ENCODE measurements at places on chromosomes 13 and 19.

GRCh38 chr13:35914662-35915061, 216.5 kb downstream of the DCLK1 start:
- DNase-seq = no peak

DNA sequence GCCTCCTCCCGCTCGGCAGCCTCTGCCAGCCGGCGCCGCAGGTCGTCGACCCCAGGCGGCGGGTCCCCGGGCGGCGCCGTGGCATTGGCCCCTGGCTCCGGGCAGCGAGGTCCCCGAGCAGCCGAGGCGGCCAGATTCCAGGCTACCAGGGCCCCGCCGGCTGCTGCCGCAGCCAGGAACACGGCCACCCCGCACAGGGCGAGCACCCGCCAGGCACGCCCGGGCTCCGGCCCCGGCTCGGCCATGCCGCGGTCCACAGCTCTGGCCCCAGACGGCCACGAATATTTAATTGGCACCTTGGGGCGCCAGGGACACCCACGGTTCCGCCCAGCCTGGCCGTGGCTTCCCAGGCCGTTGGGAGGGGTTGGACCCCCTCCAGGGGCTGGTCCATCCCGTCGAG, at the start of gene CCDC194:
CCDC194 (minus strand) TSS at position 283 of the 400 bp plus-strand sequence; CDS start at position 245, 38 bp downstream.
- DNase-seq = no peak

- no peak for DNase-seq
These were observed 203.2 kb downstream of the TSHZ3 start for GRCh38 chr19:31146015-31146414.

DNA sequence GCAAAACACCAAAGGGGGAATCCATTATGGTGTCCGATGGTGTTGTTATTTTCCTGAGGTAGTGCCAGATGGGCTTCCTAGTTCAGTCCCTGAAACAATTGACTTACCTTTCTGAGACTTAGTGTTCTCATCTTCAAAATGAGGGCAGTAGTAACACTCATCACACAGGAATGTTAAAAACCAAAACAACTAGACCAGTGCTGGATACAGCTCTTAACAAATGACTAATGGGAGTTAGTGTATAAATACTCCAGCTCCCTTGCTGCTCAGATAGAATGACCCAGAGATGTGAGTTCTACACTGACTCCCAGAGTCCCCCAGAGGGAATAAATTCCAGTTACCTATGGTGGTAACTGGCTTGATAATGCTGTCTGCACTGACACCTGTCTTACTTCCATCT, 49.9 kb downstream of the MBD3L2B start:
- no peak for DNase-seq

GRCh38 chr13:74052402-74052928, 81.7 kb downstream of the KLF12 start:
- DNase-seq = no peak

DNA sequence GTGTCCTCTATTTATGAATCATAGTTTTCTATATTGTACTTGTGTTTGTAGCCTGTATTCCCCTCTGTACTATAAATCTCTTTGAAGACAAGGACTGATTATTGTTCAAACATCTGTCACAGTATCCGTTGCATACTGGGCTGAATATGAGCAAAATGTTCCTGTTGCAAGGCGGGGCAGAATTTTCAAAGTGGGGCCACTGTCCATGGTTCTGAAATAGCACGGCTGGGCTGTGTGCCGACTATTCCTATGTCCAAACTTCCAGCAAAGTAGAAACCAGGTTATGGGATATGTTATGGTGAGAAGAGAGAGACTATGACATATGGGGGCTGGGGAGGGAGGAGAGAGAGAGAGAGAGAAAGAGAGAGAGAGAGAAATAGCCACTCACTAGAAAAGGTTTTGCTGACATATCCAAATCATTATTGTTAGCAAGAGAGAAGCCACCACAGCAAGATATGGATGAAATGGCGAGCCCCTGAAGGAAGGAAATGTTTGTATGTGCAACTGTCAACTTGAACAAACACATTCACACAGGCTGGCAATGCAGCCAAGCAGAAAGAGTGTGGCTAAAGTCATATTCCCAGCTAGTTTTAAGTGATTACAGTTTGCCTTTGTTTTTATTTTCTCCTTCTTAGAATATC, 107.0 kb upstream of the GPR12 start:
- peak; percentile 42 for DNase-seq

DNA sequence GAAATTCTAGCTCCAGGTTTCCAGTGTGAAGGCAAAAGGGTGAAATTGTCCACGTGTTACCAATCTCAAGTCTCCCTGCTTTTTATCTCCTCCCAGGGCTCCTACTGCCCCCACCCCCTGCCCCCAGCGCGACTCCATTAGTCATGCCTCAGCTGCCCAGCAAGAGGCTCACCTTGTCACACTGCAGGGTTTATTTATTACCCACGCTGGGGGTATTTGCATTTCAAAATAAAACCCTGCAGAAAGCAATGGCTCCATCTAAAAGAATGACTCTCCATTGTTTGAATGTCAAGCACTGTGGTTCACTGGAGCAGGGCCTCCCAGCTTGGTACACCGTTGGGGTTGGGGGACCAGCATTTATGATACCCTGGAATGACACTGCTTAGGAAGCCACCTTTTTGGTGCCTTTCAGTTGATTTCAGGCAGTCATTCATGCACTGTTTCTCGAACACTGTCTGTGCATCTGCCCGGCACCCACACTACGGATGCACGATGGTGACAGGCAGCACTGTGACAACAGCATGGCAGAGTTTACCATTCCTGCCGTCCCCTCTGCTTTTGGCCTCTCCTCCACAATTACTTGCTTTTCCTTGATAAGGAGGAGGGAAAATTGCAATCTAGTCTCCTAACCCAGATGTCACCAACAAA, 9.9 kb upstream of the POP4 start:
- no peak for DNase-seq

- DNase-seq = no peak
These were observed 18.4 kb downstream of the PROZ start for GRCh38 chr13:113176822-113177221.

DNA sequence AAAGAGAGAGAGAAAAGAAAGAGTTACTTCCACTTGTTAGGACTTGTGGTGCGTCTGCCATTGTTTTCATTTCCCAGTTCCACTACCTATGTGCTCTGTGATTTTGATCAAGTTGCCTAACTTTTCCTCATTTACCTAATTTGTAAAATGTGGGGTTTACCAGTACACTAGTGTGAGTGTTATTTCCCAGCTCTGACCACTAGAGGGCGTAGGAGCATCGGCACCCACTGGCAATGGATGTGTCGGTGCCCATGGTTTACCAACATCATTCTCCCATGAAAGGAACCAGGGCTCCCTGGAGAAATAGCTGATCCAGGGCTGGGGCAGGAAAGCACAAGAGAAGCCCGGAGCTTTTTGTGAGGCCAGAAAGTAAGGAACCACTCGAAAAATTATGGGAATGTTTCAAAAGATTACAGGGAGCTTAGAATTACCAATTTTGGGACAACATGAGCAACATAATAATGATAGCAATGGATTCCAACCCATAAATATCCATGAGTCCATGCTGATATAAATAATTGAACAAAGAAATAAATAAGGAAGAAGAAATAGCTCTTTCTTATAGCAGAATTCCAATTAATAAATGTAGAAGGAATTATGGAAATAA, 15.1 kb upstream of the CEACAM4 start:
- peak; percentile 60 for DNase-seq

DNA sequence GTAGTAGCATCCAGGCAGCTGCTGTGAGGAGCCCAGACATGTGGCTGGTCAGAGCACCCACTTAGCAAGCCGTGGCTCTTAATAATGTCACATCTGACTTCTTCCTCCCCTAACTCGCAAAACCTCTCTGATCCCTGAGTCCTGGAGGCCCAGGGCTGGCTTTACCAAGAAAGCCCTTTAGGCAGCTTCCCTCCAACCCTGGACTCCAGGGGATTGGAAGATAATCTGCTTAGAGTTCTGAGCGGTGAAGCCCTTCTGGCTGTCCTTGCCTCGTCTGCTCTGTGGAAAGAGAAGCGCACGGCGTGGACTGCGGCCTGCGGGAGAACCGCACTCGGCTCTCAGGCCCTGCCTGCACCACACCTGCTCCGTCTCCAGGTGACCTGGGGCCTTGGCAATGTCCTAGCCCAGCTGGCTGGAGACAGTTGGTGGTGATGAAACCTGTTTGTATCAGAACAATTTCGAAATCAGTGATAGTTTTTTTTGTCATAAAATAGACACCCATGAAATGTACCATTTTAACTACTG, 64.5 kb upstream of the MCF2L start:
- DNase-seq = no peak

GRCh38 chr19:9115307-9115813, at the start of gene OR7G1:
TSS of gene OR7G1 (minus strand) at chr19:9115763. CDS start at chr19:9115763, 0 bp downstream.
- no peak for DNase-seq

- peak; percentile 3 for DNase-seq
These were observed 368.0 kb upstream of the SGCG start for GRCh38 chr13:22812793-22813192.

DNA sequence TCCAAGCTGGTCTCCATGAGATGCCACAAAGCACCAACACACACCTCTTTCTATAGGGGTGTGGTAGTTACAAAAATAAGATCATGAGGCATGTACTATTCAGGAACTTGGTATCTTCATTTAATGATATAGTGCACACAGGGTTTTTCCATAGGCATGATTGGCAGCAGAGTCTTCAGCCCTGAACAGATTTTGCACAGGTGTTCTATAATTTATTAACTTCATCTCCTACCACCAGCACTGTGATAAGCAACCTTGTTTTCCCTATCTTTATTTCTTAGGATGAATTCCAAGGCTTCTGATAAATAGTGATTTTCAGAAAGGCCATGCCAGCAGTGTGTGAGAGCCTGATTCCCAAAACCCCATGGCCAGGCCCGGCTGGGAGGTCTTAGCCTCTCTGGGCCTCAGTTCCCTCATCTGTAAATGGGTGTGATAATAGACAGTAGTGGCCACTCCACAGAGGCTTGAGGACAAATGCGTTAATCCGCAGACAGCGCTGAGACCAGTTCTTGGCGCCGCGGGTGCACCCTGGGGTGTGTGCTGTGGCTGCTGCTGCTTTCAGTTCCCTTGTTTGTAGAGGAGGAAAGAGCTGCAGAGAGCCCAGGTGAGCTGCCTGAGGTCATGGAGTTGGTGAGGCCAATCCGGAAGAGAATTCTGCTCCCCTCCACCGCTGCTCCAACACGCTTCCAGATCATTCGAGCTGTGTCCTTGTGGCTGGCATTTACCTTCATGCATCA, 33.1 kb downstream of the DHRS12 start:
- DNase-seq = no peak

- no peak for DNase-seq
These were observed 14.3 kb upstream of the FOXO1 start for GRCh38 chr13:40680659-40681323.

DNA sequence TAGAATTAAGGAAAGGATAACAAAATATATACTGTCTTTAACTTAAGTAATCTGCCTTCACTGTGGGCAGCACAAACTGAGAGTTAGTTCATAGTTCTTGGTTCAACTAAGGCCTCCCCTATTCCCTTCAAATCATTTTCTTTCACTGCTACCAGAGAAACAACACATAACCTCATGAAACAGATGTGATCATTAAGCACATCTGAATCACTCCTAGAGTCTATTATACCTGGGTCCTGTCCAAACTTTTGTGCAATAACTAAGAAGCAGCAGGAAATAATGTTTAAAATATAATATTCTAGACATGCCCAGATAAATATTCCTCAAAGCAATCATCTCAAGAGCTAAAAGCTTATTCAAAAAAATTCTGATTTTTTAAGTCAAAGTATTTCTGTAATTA, 62.9 kb downstream of the ZC3H13 start:
- DNase-seq = peak; percentile 77

- DNase-seq = no peak
These were observed 228.3 kb downstream of the TSHZ3 start for GRCh38 chr19:31120952-31121351.

DNA sequence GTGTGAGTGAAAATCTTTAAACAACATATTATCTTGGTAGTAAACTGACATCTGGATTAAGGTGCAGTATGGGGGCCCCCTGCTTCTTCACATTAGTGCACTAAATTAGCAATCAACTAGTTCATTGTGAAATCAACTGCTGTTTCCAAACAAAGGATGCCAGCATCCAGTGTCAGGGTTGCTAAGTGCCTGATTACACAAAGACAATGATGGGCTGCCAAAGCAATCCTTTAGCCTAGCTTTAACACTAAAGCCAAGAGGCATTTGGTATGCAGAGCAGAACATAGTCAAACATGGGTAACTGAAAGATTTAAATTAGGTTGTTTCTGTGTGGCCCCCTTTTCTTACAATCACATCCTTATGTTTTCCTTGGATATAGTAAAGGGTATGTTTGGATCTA, 543.1 kb upstream of the SLITRK5 start:
- peak; percentile 37 for DNase-seq

DNA sequence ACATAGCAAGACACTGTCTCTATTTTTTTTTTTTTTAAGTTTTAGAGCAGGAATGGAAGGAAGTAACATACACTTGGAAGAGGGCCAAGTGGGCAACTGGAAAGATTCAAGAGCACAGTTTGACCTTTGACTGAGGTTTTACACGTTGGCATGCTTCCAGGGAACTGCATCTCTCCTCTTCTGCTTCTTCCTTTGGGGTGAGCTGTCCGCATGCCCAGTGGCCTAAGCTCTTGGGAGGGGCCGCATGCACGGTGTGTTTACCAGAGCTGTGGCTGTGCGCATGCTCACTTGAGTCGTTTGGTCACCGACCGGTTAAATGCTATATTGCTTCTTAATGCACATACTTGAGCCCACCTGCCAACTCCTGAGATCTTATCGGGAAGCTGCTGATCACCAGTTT, 727.7 kb downstream of the UQCRFS1 start:
- DNase-seq = no peak

DNA sequence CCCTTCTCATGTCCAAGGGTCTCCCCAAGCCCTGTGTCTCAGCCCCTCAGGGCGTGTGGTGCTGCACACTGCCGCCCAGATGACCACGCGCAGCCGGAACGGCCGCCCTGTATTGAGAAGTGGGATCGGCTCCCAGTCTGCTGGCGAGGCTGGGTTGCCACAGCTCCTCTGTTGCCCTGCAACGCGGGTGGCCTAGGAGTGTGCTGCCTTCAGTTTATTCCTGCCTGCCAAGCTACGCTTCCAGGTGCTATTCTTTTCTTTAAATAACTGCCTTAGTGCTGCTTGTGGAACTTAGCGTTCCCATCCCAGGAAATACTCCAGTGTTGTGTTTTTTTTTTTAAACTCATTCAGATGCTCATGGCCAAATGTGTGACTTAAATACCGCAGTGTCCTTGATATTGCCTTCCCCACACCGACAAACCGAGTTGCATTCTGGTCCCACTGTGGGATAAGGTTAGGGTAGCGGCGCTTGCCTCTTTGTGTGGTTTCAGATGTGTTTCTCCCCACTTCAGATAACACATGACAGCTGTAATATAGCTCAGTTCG, 16.6 kb downstream of the ACTN4 start:
- no peak for DNase-seq
